ENCODE measurements at places on chromosomes 2 and 18. TPM values are rescaled to one million over a fixed set of nuclear protein-coding genes. Genes with fewer than 3 reads are reported as not detected.
A peak's percentile ranks its signal among the peaks of the same experiment; 100 is the strongest.

- H3K4me3 ChIP-seq: no peak overlapping the region
- DNase-seq: no peak
- peaks cover 60% of the 10 kb centered on the region for H3K36me3 ChIP-seq
- no peak overlapping the region for H3K27ac ChIP-seq
- H3K27me3 ChIP-seq: no peaks in the 10 kb centered on the region
These were observed 104.8 kb downstream of the NOL10 start for GRCh38 chr2:10584843-10585475.

The REG1B gene
- total RNA-seq: not detected

The LINC00305 gene
- not detected for total RNA-seq

The SPATA3 gene
- not detected for total RNA-seq

DNA sequence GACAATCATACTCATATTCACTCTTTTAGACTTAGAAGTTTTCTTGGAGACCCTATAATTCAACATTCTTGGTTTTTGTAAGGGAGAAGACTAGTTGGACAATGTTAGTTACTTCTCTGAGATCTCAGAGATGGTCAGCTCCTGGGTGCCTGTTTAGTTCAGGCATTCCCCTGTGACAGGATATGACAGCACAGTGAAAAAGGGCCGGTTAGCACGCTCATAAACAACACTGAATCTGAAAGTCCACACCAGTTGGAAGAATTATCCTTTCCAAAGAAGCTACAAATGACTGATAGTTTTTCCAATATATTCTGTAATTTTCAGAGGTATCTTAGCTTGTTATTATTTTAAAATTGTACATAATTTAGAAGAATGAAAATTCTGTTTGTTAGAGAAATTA, 75.7 kb downstream of the ADAM23 start:
- no peak for DNase-seq
- no peaks in the 10 kb centered on the region for H3K36me3 ChIP-seq
- H3K4me3 ChIP-seq: no peak overlapping the region
- no peaks in the 10 kb centered on the region for H3K4me1 ChIP-seq
- H3K27ac ChIP-seq: no peak overlapping the region

GRCh38 chr2:164079258-164079657, 343.4 kb upstream of the FIGN start:
- no peak overlapping the region for H3K4me3 ChIP-seq
- no peaks in the 10 kb centered on the region for H3K27me3 ChIP-seq
- no peaks in the 10 kb centered on the region for H3K36me3 ChIP-seq
- no peak for DNase-seq

DNA sequence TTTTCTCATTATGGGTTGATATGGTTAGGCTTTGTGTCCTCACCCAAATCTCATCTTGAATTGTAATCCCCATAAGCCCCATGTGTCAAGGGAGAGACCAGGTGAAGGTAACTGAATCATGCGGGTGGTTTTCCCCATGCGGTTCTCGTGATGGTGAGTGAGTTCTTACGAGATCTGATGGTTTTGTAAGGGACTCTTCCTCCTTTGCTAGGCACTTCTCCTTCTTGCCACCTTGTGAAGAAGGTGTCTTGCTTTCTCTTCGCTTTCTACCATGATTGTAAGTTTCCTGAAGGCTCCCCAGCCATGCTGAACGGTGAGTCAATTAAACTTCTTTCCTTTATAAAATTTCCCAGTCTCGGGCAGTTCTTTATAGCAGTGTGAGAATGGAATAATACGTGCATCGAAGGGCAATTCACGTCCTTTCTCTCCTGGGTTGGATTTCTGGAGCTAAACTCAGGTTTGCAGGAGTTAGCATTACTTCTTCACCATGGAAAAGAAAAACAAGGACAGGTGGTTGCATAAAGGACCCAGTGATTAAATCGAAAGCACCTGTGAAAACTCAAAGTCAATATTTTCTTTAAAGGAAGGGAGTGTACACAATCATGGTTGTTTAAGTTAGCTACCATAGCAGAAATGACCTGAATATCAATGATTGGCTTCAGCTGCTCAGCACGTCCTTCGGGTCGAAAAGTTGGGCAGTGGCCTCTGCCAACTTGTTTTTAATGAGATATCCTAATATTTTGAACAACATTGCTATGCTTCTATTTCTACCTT, 54.1 kb downstream of the CDC42EP3 start:
- DNase-seq: no peak
- H3K27me3 ChIP-seq: no peaks in the 10 kb centered on the region
- H3K27ac ChIP-seq: peak overlapping the region; percentile 74
- peaks cover 52% of the 10 kb centered on the region for H3K4me1 ChIP-seq

- no peak for DNase-seq
- no peaks in the 10 kb centered on the region for H3K27me3 ChIP-seq
- H3K4me1 ChIP-seq: no peaks in the 10 kb centered on the region
- no peak overlapping the region for H3K4me3 ChIP-seq
These were observed 28.6 kb upstream of the MEX3C start for GRCh38 chr18:51226068-51226467.

The KCNE4 gene
- not detected for total RNA-seq

The SLC11A1 gene
- total RNA-seq: 6.3 TPM

DNA sequence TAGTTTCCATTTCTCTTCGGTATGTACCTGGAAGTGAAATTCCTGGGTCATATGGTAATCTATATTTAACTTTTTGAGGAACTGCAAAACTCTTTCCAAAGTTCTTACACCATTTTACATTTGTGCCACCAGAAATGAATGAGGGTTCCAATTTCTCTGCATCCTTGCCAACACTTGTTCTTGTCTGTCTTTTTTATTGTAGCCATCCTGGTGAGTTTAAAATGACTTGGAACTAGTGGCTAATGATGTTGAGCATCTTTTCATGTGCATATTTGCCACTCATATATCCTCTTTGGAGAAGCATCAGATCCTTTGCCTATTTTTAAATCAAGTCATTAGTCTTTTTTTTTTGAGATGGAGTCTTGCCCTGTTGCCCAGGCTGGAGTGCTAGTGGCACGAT, 59.4 kb downstream of the MALT1 start:
- peaks cover 56% of the 10 kb centered on the region for H3K36me3 ChIP-seq
- no peaks in the 10 kb centered on the region for H3K27me3 ChIP-seq
- DNase-seq: no peak
- no peaks in the 10 kb centered on the region for H3K4me1 ChIP-seq
- H3K4me3 ChIP-seq: no peak overlapping the region

The UGT1A8 gene
- not detected for total RNA-seq

- H3K27ac ChIP-seq: no peak overlapping the region
- no peak overlapping the region for H3K4me3 ChIP-seq
- H3K27me3 ChIP-seq: no peaks in the 10 kb centered on the region
- H3K4me1 ChIP-seq: no peaks in the 10 kb centered on the region
These were observed 1225.8 kb downstream of the SUCLG1 start for GRCh38 chr2:83233326-83233725.

GRCh38 chr18:34592961-34593382, 117.1 kb upstream of the DTNA start:
- H3K4me1 ChIP-seq: no peaks in the 10 kb centered on the region
- no peaks in the 10 kb centered on the region for H3K36me3 ChIP-seq
- H3K27me3 ChIP-seq: no peaks in the 10 kb centered on the region
- no peak for DNase-seq
- H3K4me3 ChIP-seq: no peak overlapping the region

- no peak overlapping the region for H3K4me3 ChIP-seq
- peak; percentile 51 for DNase-seq
- H3K36me3 ChIP-seq: no peaks in the 10 kb centered on the region
- no peaks in the 10 kb centered on the region for H3K4me1 ChIP-seq
- no peak overlapping the region for H3K27ac ChIP-seq
These were observed 56.9 kb downstream of the COL4A4 start for GRCh38 chr2:227106845-227107759.

- H3K27me3 ChIP-seq: peaks cover 3% of the 10 kb centered on the region
- no peak overlapping the region for H3K4me3 ChIP-seq
- no peak for DNase-seq
- no peak overlapping the region for H3K27ac ChIP-seq
- H3K36me3 ChIP-seq: no peaks in the 10 kb centered on the region
- H3K4me1 ChIP-seq: no peaks in the 10 kb centered on the region
These were observed 136.5 kb upstream of the TWIST2 start for GRCh38 chr2:238711346-238711745.

DNA sequence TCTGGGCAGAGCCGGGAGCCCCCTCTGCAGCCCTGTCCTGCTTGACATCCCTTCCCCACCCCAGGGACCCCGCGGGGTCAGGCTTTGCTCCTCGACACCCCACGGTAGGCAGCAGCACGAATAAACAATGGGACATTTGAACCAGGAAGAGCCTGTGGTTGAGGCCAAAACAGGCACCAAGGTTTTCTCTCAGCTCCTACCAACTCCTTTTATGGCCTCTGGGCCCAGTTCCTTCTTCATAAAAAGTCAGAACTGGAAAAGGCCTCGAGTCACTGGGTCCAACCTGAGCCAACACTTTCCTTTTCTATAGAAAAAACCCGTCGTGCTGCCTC, 20.6 kb downstream of the TEX44 start:
- H3K27me3 ChIP-seq: no peaks in the 10 kb centered on the region
- H3K4me3 ChIP-seq: peak overlapping the region; percentile 59
- peaks cover 34% of the 10 kb centered on the region for H3K4me1 ChIP-seq
- no peaks in the 10 kb centered on the region for H3K36me3 ChIP-seq

GRCh38 chr2:191246820-191247380, 1.7 kb downstream of the MYO1B start:
- no peaks in the 10 kb centered on the region for H3K36me3 ChIP-seq
- no peak overlapping the region for H3K27ac ChIP-seq
- no peak overlapping the region for H3K4me3 ChIP-seq

GRCh38 chr2:147416099-147416498, 428.7 kb upstream of the ACVR2A start:
- H3K36me3 ChIP-seq: no peaks in the 10 kb centered on the region
- H3K27me3 ChIP-seq: no peaks in the 10 kb centered on the region
- H3K27ac ChIP-seq: no peak overlapping the region
- H3K4me3 ChIP-seq: no peak overlapping the region
- no peak for DNase-seq

DNA sequence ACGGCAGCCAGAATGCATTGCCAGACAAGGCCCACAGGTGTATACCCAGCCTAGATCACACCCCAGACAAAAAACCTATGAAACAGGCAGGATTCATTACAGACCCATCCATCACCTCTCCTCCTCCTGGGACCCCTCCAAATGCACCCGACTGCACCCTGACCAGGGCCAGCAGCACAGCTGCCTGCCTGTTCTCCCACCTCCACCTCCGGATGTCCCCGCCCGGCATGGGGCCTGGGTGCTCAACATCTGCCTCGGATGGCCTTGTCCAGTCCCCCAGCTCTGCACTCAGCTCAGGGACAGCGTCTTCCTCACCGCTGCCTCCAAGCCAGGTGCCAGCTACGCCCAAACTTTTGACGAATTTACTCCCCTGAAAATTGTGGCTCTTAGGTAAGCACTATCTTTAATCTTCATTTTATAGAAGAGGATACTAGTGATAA, 91.1 kb downstream of the TPO start:
- no peak overlapping the region for H3K27ac ChIP-seq
- no peaks in the 10 kb centered on the region for H3K27me3 ChIP-seq
- H3K4me3 ChIP-seq: no peak overlapping the region
- DNase-seq: no peak
- no peaks in the 10 kb centered on the region for H3K36me3 ChIP-seq
